Left colon (tissue), 2 donors: ENCODE measurements at places on chromosomes 4 and X. TPM values are rescaled to one million over a fixed set of nuclear protein-coding genes. Genes with fewer than 3 reads are reported as not detected.

SYTL5 gene
- total RNA-seq = 15.6 TPM

TMPRSS11D gene
- total RNA-seq = not detected

ADH1B gene
- total RNA-seq = 156 TPM

ELF2 gene
- total RNA-seq = 32.6 TPM

GPR78 gene
- not detected for total RNA-seq

BMX gene
- 3.1 TPM for total RNA-seq

H2AZ1 gene
- total RNA-seq = 140 TPM

SPOCK3 gene
- 0.12 TPM for total RNA-seq

KIT gene
- total RNA-seq = 4.1 TPM

TMEM35A gene
- total RNA-seq = 0.76 TPM

HTN1 gene
- not detected for total RNA-seq

GYPA gene
- not detected for total RNA-seq

NSUN7 gene
- 9.9 TPM for total RNA-seq

GRCh38 chr4:82388405-82388804 is 14.6 kb upstream of the HNRNPD start:
- DNase-seq = no peak

DNA sequence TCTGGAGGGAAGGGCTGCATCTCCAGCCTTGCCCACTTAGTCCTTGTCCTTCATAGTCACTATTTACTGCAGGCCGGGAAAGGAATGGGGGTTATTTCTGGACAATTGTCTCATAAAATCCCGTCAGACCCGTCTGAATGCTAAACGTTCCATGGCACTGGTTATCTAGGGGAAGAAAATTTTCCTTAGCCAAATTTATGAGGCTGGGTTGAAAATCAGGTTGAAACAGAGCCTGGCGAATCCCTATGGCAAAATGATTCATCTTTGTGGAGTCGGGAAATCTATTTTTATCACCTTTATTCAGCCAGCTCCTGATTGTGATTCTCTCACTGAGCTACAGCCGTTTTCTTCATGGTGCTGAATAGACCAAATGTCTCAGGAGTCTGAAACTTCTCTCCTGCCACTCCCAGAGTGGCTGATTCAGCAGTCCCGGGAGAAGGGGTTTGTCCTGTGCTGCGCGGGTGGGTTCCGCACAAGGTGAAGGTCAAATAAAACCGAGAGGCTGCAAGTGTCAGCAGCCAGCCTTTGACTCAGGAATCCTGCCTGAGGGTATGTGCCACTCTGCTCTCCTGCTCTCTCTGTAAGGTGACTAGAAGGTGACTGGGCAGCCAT is 1.0 kb downstream of the LIMCH1 start:
- DNase-seq = no peak

DNA sequence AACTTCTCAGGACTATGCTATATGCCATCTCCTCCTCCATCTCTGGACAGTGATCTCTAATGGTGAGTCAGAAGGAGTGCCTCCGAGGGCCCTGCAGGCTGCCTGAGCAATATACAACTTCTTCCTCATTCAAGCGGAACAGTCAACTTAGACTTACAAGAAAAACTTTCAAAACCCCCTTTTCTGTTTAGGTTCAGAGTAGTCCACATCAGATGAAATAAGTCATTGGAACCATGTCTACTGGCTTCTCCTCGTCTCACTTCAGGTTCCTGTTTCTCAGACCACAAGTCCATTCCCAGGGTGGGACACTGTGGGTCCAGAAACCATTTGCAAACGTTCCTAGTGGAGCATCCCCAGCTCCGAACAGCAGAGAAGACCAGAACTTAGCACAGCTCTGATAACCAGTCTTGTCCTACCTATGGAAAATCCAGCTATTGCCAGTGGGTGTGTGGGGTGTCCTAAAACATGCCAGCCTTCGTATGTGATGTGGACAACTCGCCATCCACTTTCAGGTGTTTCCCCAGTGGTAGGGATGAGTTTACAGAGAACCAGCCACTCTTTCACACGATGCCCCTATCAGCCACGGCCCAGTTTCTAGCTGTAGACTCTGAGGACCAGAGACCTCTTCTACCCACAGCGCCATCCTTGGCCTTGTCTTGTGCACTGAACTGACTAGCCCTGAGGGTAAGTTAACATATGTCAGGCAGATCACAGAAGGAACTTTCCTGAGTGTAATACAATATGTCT is 32.7 kb upstream of the NKRF start:
- no peak for DNase-seq

- DNase-seq = no peak
These were observed 262.5 kb upstream of the TEX13A start for GRCh38 chrX:105483011-105483410.

DNA sequence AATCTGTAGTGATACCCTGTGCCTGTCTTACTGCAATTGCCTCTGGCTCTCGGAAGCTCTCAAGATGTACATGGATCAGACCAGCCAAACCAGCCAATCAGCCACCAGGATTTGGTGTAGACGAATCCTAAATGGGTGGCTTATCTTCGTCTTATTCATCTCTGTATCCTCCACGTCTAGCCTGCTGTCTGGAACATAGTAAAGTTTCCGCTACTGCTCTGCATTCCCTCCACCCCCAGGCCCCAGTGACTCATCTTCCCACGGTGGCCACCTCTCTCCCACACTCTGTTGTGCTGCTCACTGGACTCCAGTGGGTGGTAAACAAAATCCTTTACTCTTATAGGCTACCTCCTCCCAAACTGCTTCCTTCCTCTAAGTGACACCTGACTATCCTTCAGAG is 37.8 kb downstream of the SEPTIN6 start:
- no peak for DNase-seq

GRCh38 chr4:150976478-150977118 is 38.5 kb downstream of the LRBA start:
- DNase-seq = no peak

- no peak for DNase-seq
These were observed 6.9 kb upstream of the ARX start for GRCh38 chrX:25022499-25023325.

DNA sequence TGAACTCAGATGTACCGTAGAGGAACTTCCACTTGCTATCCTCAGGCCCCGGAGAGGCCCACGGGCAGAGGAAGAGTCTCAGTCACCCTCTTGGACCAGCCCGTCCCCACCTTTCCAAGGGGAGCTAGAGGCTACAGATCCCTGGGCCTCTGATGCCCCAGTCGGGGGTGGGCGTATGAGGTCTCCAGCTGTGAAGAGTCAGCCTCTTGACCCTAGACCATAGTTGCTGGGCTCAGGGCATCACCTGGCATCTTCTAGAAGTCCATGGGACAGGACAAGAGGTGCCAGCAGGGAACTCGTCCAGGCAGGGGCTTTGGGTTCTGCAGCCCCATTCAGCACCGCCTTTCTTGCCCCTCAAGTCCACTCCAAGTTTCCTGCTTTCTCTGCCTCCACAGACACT is 11.6 kb downstream of the SASH3 start:
- DNase-seq = no peak

- no peak for DNase-seq
These were observed 8.8 kb upstream of the RASL11B start for GRCh38 chr4:52853351-52853750.

GRCh38 chr4:121728066-121728465 is 31.3 kb upstream of the ANXA5 start:
- DNase-seq = no peak

DNA sequence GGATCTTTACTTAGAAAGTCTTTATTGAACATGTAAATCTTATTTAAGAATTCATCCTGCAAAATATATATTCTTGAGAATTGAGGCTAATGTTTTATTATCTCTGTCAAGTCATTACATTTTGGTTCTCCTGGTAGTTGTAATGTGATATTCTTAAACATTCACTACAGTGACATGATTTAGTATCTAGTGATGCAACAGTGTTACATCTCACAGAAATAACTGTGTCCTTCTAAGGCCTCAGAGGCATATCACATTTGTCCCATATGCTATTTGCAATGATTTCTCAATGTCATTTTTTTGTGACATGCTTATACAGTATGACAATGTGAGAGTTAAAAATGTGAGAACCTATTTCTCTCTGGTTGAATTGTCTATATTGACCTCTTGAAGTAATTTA is 34.1 kb downstream of the PRRG1 start:
- no peak for DNase-seq

DNA sequence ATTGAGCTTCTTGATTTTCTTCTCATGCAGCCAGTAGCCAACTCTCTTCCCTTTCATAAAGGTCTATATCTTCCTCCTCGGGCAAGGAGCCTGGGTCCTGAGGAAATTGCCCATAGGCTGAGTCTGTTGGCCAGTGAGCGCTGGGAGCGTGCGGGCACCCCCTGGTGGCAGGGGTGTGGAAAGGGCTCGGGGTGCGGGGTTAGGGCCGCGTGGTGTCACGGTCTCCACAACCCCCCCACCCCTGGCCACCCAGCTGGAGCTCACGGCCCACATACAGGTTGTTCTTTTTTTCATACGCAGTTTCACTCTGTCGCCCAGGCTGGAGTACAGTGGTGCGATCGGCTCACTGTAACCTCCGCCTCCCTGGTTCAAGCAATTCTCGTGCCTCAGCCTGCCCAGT is 13.1 kb downstream of the RBM10 start:
- DNase-seq = no peak

DNA sequence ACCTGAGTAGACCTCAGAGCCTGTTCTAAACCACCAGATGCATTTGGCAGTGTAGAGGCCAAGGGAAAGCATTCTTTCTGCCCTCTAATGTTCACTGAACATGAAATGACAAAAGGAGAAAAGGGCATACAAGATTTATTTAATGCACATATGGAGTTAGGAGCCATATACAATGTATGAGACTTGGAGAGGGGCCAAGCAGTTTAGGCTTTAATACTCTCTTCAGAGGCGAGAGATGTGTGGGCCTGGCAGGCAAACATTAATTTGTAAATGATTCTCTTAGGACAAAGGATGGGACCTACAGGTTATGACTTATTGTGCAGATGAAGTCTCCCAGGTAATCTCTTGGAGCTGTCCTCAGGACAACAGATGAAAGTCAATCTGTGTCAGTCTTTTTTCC is 631.9 kb downstream of the ADGRL3 start:
- no peak for DNase-seq

DNA sequence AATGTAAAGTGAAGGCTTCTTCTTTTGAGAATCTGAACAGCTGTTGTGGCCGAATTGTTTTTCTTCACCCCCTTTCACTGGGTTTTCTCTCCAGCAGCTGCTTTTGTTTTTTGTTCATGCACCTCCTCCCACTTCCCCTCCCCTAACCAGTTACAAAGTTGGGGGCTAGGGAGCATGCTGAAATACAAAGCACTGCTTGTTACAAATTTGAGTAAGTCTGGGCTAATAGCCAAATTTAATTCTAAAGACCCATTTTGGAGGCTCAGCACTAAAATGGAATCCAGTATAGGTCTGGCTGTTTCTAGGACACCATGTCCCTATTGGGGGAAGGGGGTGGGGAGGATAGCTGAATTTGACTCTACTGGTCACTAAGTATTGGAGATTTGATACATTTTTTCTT is 89.2 kb upstream of the GPM6B start:
- no peak for DNase-seq

GRCh38 chr4:165464813-165465381 is 86.1 kb downstream of the CPE start:
- no peak for DNase-seq

- no peak for DNase-seq
These were observed 246.4 kb upstream of the SLC7A11 start for GRCh38 chr4:138488533-138488932.

DNA sequence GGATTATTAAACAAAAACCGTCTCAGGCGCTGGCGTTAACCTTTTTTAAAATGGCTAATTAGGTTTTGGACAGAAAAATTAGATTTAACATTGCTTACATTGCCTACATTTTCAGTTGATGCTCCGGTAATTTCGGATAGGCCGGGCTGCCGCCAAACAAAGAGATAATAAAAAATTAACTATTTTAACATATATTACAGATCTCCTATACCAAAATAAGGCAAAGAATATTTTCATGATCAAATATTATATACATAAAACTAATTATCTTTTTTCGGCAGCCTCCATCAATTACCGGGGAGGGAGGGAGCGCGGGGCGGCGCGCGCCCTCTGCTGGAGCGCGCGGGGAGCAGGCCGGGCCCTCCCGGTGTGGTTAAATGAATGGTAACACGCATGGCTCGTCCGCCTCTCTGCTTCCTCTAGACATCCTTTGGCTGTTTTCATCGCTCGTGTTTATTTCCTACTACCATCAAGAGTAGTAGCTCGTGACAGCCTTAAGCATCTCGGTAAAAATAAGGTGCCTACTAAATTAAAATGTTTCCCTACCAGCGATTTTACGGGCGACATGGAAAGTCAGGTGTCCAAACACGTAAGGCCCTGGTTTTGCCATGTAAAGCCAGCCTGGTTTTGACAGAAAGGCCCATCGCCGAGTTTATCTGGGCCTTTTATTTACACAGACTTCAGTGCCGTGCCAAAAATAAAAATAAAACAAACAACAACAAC is 52.4 kb upstream of the TMEM33 start:
- DNase-seq = no peak

- DNase-seq = no peak
These were observed 97.5 kb downstream of the NPNT start for GRCh38 chr4:105992641-105993305.

DNA sequence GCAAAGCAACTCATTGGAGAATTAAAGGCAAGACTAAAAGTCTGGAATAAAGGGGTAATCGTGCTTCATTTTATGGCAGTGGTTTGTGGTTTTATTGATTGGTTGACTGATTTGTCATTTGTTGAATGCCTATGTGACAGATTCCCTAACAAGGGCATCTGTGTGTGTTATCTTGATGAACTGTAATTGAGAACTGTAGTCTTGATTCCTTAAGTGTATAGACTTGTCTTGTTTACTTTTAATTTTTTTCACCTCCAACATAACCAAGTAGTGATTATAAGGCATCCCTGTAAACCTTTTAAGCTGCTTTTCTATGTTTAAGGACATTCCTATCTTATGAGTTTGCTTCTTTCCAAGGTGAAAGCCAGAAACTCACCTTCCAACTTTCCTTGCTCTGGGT is 216.0 kb upstream of the TAPT1 start:
- DNase-seq = no peak

DNA sequence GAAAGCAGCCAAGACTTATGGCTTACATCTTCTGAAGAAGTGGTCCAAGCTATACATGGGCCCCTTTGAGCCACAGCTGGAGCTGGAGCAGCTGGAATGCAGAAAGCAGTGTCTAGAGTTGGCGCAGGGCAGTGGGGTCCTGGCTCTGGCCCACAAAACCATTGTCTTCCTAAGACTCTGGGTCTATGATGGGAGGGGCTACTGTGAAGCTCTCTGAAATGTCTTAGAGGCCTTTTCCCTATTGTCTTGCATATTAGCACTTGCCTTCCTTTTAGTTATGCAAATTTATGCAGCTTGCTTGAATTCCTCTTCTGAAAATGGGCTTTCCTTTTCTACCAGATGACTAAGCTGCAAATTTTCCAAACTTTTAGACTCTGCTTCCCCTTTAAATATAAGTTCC is 15.3 kb downstream of the NPY1R start:
- DNase-seq = no peak

DNA sequence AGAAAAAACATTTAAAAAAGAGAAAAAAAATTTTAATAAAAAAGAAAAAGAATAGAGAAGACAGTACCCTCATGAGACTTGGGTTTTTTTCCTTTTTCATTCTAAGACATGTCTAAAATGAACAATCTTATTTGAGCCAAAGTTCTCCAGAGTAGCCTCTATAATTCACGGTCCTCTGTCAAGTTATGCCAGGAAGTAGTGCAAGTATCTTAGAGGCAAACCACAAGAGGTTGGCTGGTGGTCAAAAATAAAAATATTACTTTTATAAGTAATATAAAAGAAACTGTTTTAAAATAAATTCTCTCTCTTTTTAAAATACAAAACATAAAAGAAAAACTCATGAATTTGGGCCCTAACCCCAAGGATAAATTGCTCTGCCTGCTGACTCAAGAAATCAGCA is 26.5 kb downstream of the HNRNPDL start:
- DNase-seq = no peak

- DNase-seq = no peak
These were observed 213.8 kb upstream of the PACRGL start for GRCh38 chr4:20486433-20486832.
